CD4-positive, alpha-beta T cell treated with Interleukin-21 for 1 hour (primary cell): ENCODE measurements at places on chromosomes 2 and 18.

GRCh38 chr2:15812187-15812780 lies 128.1 kb upstream of the MYCN start:
- no peak for DNase-seq

DNA sequence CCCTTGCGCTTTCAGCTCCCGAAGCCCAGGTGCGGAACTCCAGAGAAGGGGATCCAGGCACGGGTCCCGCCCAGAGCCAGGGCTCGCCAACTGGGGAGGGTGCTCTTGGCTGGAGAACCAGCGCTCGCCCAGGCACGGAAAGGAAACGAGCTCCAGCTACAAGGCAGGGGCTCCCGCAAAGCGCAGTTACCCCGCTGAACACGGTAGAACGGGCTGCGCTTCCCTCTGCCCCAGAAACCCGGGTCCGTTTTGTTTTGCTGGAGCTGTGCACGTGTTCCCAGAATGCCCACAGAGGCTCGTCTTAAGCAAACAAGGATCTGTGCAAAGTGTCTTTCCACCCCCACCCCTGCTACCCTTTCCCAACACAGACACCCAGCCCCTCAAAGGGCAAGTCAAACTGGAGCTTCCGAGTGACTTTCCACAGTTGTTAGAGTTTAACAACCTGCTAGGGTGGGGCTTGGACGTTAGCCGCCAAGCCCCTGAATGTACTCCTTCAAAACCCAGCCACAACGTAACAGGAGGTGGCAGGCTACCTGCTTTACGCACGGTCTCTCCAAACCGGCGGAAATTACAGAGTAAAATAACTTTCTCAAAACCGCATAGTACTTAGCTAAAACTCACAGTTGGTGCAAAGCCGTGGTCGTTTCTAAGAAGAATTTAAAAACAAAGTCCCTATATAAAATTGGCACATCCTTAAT lies 775 bp downstream of the RNF125 start:
- DNase-seq: peak; percentile 75

- no peak for DNase-seq
These were observed 26.6 kb upstream of the TMEM237 start for GRCh38 chr2:201669865-201670264.

GRCh38 chr2:20999906-21000645 lies 43.8 kb downstream of the APOB start:
- no peak for DNase-seq

- DNase-seq: no peak
These were observed 111.6 kb downstream of the CLIP4 start for GRCh38 chr2:29226808-29227207.

GRCh38 chr2:240107477-240107796 lies 28.7 kb downstream of the COPS9 start:
- no peak for DNase-seq

- no peak for DNase-seq
These were observed 9.5 kb downstream of the CXCR4 start for GRCh38 chr2:136108463-136108862.

DNA sequence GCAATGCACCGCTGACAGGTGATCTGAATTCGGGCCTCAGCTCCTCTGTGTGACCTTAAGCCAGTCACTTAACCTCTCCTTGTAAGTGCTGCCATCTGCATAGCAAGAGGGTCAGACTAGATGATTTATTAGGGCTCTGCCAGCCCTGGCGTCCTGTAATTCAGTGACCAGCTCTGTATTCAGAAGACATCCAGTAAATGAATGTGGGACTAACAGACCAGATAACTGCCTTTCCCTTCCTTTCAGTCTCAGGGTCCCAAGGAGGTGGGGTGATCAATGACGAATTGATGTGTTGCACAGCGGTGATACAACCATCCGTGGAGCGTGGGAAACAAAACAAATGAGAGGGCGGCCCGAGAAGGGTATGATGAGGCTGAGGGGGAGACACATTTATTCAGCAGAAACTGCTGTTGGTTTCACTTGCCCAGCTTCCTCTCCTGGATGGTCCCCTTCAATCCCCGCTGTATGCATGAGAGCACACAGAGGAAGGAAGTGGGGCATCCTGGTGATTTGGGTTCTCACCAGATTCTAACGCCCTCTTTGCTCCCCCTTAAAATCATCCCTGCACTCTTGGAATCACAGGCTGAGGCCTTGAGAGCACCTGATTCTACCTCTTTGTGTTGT lies 92.8 kb downstream of the VIT start:
- DNase-seq: no peak

- no peak for DNase-seq
These were observed 91.9 kb upstream of the ANKRD30BL start for GRCh38 chr2:132253496-132254305.

DNA sequence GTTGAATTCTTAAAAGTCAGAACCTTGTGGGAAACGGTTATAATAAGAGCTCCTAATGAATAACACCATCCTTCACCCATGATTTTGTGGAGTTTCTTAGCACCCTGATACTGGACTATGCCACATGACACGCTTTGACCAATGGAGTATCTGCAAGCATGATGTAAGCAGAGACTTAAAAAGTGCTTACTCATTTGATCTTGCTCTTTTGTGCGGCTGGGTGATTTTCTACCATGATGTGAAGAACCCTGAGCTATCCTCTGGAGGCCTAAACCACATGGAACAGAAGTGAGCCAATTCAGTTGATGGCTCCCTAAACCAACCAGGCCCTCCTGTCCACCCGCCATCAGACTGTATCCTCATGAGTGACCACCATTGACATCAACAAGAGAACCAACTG lies 70.9 kb downstream of the TCF4 start:
- DNase-seq: no peak

- DNase-seq: no peak
These were observed 92.0 kb downstream of the DPP10 start for GRCh38 chr2:114534116-114535084.

- DNase-seq: no peak
These were observed 413.6 kb upstream of the ID2 start for GRCh38 chr2:8268172-8268783.

- DNase-seq: no peak
These were observed 110.4 kb downstream of the FMNL2 start for GRCh38 chr2:152445375-152445774.

- no peak for DNase-seq
These were observed 31.0 kb upstream of the WDSUB1 start for GRCh38 chr2:159317392-159318088.

GRCh38 chr2:112958428-112959108 lies 19.2 kb upstream of the IL36G start:
- peak; percentile 55 for DNase-seq

GRCh38 chr2:88897715-88898114 lies 206.2 kb downstream of the RPIA start:
- DNase-seq: no peak

DNA sequence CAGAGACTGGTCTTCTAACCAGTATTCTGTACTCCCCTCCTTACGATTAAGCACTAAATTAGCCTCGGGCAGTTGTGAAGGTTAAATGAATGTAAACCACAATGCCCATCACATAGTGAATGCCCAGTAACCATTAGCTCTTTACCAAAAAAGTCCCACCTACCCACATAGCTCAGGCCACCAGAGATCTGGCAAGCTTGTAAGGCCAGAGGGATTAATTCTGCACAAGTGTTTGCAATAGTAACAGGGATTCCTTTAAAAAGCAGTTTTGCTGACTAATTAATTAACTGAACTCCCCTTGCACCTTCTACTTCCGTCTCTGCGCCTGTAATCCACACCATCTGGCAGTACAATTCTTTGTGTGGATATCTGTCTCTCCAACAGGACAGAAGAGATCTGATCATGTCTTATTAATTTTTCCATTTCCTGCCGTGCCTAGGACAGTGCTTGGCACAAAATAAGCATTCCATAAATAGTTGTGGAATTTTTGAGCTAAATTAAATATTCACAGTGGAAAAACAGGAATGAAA lies 36.2 kb upstream of the IGFBP2 start:
- DNase-seq: no peak

DNA sequence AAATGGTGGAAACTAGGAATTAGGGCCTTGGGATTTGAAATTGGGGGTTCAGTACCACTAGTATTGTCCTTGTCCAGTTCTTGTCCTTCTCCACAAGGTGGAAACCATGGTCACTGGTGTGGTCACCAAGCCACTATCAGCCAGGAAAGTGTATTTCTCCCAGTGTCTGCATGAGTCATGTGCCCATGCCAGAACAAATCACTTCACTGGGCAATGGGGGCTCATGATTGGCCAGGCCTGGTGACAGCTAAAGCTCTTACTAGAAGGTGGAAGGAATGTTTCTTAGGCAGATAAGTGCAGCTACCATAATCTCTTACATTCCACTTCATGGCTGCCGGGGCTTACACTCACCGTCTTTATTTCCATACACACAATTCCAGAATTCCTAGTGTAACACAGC lies 124.8 kb upstream of the TACR1 start:
- no peak for DNase-seq

DNA sequence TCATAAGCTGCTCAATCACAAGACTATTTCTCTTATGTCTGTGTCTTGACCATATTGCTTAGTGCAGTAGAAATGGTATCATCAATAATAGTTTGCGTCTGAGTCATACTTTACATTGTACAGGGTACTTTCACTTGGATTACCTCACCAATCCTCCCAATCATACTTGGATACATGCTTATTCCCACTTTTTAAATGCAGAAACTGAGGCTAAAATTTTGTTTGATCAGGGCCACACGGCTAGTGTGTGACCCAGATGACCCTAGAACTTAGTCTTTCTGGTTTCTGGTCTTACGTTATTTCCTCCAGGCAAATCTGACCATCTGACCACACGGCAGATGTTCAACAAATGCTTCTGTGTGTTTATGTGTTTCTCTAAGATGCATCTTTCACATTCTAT lies 23.8 kb upstream of the CCL20 start:
- DNase-seq: no peak

DNA sequence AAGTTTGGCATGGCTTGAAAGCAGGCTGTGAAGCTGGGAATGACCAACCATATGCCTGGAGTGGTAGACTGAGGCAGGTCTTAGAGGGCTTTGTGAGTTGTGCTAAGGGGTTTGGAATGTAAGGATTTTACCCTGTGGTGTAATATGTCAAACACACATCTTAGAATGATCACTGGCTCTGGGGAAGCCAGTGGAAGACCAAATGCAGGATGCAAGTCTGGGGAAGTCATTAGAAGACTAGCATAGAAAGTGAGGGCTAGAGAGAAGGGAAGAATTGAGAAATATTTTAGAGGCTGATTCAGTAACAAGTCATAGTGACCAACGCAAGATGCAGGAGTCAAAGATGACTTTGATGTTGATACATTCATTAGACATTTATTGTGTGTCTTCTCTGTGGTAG lies 3.5 kb upstream of the FHOD3 start:
- DNase-seq: no peak

DNA sequence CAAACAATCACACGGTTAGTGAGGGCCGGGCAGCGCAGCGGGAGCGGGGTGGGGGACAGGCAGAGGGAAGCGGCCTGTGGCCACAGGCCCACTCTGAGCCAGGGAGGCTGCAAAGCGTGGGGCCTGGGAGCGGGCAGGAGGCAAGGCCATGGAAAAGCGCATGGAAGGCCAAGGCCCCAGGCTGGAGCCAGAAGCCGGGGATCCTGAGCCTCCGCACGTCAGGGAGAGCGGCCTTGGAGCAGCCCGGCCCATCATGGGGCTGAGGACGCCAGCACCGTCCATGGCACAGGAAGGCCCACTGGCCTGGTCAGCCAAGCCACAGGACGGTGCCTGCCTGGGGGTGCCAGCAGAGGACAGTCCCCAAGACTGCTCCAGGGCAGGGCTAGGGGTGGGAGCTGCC lies 43.1 kb downstream of the AQP12A start:
- no peak for DNase-seq

DNA sequence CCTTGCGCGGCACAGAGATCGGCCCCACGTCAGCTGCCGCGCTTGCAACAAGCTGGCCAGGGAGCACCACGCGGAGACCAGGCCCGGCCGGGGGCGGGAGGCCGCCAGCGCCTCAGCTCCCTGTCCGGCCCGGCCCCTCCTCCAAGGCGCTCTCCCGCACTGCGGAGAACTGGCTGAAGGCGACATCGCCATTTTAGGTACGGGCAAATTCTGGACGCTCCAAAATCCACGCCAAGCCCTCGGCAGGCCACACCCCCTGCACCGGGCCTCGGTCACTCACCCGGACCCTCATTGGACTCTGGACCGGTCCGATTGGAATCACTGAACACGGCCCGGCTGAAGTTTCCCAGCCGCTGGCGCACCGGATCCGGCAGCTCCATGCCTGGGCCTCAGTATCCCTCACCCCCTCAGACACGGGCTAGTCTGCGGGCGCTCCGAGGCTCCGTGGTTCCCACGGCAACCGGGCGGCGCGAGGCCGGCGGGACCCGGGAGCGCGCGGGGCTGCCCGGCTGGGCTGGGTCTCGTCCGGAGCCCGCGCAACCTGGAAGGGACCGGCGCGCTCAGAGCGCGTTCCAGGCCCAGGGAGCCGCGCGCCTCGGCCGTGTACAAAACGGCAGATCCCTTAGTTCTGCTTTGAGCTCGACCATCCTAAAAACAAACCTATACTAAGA lies at the start of gene TMEM17:
Gene TMEM17, minus strand, starts transcription at position 446 of the 671 bp plus-strand sequence. Its CDS starts 66 bp downstream, at position 380.
- DNase-seq: peak; percentile 26

GRCh38 chr18:58349650-58350049 lies 279.2 kb downstream of the ALPK2 start:
- DNase-seq: no peak

DNA sequence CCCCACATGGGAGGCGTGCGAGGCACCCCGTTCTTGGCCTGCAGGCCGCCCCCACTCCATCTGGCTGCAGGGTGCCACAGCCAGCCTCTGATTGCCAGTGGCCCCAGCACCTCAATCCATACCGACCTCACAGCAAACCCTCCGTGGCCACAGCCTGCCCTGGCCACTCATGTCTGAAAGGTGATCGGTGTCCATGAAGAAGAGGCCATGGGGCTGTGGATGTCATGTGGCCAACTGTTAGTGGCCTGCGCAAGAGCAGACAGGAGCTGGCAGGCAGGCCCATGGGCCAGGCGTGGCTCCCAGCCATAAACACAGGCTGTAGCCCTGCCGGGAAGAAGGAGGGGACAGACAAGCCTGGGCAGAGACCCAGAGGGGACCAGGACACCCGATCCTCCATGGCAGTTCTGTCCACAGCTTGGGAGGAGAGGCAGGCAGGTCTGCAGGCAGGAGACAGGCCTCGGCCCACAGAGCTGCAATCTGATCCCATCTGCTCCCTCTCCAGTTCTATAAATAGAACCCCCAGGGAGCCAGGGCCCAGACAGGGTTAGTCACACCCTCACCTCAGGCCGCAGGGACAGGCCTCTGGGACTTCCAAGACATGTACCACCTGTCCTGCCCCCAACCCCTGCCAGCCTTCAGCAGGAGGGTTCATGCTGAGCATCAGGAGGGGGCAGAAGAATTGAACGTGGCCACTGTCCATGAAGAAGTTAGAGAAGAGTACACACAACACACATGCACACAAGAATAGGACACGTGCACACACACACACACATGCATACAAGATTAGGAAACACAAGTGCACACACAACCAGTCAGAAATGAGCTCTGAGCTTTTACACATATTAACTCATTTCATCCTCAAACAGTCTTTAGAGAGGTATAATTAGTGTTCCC lies 16.9 kb downstream of the STEAP3 start:
- no peak for DNase-seq

GRCh38 chr2:68216454-68217310 lies 35.6 kb downstream of the PPP3R1 start:
- DNase-seq: no peak

- no peak for DNase-seq
These were observed 416.6 kb upstream of the ACVR2A start for GRCh38 chr2:147428120-147428747.

- no peak for DNase-seq
These were observed 53.1 kb downstream of the HPCAL1 start for GRCh38 chr2:10355471-10356438.
